ENCODE measurements at places on chromosomes 11 and 22.

DNA sequence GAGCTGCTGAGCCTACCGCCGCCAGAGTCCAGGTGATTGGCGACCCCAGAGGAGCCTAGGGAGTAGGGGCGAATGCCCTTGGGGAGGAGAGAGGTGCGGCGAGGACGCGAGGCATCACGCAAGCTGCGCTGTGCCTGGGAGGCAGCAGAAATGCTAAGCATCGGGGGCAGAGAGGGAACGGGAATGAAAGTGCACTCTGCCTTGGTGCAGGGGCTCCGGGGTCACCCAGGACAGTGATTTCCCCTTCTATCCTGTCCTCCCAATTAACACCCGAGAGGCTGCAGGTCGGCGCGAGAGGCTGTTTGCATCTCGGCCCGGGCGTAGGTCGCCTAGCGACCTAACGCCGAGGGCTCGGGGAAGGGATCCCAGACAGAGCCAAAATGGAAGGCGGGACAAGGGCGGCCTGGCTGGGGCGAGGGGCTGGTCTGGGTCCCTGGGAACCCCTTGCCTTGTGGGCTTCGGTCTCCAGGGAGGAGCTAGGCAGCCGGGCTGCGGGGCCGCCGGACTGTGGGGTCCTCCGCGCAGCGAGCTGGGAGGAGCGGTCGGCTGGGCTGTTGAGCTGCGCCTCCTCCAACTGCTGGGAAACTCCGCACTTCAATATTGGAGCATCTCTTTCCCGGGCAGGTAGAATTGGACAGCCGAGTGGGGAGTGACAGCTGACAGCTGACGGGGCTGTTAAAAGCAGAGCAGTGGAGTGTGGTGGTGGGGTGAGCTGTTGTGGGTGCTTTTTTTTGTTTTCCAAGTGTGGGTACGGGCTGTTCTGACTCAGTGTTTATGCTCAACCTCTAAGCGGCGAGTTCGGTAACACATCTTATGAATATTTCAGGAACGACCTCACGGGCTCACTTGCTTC lies 657 bp downstream of the ELMOD1 start:
- peak; percentile 54 for DNase-seq

DNA sequence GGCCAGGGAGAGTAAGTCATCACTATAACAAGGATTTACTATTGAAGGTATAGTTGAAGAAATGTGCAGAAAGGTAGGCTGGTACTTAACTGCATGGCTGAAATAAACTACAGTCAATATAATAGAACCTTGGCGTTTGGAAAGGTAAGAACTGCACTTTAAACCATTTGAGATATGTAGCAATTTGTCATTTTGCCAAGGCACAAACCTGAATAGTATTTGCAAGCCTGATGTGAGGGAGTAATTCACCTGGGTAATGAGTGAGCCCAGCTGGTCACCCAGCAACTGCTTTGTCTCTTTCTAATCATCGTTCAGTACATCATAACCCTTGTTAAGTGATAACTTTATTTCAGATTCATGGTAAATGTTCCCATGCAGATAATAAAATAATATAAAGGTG lies 62.3 kb upstream of the SCUBE2 start:
- DNase-seq: peak; percentile 53

DNA sequence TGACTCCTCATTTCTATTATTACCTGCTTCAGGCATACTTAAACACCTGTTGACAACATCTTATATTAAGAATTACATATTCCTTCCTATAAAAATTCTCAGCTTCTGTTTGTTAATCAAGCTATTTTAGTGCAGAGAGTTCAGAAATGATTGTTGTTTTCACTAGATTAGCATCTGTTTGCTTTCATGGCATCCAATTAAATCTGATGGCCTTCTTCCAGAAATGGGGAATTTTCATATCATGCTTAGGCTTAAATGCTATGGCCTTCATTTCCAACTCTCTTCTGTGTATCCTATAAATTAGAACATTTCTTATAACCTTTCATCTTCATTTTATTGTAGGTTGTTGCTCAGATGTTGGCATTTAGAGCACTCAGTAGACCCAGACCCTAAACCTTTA lies 180.0 kb downstream of the WNT11 start:
- DNase-seq: peak; percentile 38

DNA sequence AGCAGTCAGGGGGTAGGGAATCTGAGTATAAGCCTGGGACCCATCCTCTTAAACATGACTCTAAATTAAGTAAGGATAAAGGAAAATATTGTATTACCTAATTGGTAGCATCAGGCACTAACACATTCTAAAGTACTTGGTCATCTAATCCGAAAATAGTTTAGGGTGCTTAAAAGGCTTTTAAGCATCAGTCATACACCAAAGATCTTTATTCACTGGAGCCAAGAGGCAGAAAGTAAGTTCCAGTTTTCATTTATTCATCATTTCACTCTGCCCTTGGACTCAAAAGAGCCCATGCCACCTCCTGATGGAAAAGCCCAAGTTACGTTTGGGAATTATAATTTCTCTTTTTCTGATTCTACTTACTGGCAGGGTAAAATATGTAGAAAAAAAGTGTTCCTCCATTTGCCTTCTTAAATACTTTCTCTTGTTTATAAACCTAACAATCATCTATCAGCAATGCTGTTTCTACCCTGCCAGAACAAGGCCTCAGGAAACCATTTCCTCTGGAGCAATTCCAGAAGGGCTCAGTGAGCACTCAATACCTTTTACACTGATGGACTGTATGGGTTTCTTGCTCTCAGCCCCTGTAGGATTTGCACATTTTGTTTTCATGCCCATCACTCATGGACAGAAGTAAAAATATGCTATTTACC lies 120.1 kb upstream of the SLC5A12 start:
- DNase-seq: no peak

DNA sequence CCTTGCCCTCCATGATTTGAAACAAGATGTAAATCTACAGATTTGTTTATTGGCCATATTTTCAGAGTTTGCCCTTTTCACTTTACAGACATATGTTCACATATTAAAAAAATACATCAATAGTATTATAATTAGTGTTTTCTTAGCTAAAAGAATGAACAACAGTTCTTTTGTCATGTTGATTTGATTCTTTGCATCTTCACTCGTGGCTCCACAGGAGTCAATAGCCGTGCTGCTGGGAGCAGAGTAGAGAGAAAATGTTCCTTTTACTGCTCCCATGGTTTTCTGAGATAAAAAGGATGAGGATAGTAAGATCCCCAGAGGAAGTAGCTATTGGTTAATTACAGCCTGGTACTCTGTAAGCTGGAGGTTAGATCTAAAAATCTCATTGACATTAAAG lies 151.2 kb downstream of the PGR start:
- no peak for DNase-seq

- DNase-seq: no peak
Measured at GRCh38 chr11:75563978-75564552, 2.0 kb downstream of the SERPINH1 start.

DNA sequence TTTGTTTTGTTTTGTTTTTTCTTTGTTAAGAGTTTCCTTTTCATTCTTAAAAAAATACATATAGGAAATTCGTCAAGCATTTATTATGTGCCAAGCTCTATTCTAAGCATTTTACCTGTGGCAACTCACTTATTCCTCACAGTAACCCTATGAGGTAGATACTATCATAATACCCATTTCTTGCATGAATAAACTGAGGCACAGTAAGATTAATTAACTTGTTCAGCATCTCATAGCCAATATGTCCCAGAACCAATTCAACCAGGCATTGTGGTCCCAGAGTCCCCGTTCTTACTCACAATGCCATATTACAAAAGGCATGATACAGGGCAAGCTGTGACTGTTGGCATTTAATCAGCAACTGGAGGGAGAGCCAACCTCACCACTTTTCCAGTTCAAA lies 83.7 kb downstream of the RAB30 start:
- no peak for DNase-seq

- DNase-seq: peak; percentile 67
Measured at GRCh38 chr11:78654071-78654470, 79.4 kb upstream of the NARS2 start.
